Stimulated activated CD4-positive, alpha-beta T cell treated with anti-CD3 and anti-CD28 coated beads, Interleukin-2, amount 100 ng/mL, for 24 hours (primary cell): ENCODE measurements at places on chromosomes 11 and 22.

GRCh38 chr22:33493476-33494205 is 426.6 kb downstream of the LARGE1 start:
- no peak for DNase-seq

GRCh38 chr11:46363455-46364005 is 16.3 kb downstream of the DGKZ start:
- no peak for DNase-seq

DNA sequence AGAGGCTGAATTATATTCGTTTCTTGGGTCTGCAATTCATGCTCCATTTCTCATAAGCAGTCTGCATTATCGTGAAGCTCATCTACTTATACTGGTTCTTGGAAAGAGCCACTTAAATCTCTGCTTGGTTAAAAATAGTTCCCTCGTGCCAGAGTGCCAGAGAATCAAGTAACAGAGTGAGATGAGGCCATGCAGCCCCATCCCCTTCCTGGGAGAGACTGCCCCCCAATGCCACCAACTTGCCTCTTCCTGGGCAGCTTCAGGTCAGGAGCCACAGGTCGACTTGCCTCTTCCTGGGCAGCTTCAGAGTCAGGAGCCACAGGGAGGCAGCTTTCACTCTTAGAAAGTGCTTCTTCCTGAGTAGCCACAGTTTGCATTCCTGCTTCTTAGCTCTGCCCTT is 223.9 kb upstream of the ZBED5 start:
- DNase-seq = no peak

DNA sequence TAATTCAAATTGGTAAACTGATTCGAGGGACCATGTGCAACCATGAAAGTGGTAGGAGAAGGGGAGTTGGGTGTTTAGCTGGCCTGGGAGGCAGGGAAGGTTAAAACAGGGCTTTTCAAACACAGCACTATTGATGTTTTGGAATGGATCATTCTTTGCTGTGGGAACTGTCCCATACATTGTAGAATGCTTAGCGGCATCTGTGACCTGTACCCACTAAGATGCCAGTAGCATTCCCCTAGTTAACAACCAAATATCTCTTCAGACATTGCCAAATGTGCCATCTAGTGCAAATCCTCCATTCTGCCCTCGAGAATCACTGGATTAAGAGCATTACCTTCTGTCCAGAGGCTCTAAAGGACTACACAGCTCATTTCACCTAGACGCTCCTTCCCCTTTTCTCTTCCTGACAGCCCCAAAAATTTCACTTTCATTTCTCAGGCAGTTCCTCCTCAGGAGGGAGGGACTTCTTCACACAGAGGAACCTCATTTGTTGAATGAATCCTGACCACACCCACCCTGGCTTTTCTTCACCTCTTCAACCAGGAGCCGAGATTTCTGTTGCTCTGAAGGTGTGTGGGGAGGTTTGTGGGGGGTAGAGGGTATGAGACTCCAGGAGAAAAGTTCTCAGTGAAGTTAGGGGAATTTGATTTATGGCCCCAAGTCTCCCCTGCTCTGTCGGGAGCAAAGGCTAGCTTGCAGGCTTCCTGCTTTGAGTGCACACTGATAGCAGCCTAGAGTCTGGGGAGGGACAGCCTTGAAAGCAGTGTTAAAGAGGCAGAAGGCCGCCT is at the start of gene TRIM34:
TRIM34 (plus strand) TSS at position 513 of the 791 bp plus-strand sequence. CDS start 7,331 bp downstream, outside the sequence.
- DNase-seq = peak; percentile 64

- no peak for DNase-seq
Measured at GRCh38 chr22:25624476-25624875, 60.0 kb downstream of the GRK3 start.

DNA sequence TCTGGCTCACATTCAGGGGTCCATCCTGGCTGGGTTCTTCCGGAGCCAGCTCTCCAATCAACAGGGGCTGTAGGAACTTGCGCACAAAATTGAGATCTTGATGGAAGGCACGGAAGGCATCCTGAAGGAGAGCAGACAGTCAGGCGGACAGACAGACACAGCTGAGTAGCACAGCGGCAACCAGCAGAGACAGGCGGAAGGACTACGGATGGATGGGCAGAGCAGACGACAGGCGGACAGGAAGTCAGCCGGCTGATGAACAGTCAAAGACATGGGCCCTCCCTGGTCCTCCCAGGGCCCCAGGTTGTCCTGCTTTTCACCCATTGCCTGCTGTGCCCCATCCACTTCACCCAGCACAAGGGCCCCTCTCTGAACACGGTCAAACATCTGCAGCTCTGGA is 11.3 kb downstream of the FADS3 start:
- no peak for DNase-seq

DNA sequence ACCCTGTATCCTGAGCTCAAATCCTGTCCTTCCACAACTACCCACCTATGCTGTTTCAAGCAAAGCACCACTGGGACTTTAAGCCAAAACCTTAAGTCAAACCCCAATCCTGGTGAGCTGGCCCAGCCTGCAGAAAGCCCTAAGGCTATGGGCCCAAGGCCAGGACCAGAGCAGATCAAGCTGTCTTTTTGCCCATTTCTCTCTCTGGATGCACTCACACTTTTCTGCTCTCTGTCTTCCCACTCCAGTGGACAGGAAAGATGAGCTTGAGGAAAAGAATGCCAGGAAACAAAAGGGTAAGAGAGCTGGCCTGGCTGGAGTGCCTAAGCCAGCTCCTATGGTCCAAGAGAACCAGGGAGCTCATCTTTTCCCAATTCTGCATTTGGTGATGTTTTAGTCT is 284.3 kb upstream of the ISX start:
- no peak for DNase-seq

DNA sequence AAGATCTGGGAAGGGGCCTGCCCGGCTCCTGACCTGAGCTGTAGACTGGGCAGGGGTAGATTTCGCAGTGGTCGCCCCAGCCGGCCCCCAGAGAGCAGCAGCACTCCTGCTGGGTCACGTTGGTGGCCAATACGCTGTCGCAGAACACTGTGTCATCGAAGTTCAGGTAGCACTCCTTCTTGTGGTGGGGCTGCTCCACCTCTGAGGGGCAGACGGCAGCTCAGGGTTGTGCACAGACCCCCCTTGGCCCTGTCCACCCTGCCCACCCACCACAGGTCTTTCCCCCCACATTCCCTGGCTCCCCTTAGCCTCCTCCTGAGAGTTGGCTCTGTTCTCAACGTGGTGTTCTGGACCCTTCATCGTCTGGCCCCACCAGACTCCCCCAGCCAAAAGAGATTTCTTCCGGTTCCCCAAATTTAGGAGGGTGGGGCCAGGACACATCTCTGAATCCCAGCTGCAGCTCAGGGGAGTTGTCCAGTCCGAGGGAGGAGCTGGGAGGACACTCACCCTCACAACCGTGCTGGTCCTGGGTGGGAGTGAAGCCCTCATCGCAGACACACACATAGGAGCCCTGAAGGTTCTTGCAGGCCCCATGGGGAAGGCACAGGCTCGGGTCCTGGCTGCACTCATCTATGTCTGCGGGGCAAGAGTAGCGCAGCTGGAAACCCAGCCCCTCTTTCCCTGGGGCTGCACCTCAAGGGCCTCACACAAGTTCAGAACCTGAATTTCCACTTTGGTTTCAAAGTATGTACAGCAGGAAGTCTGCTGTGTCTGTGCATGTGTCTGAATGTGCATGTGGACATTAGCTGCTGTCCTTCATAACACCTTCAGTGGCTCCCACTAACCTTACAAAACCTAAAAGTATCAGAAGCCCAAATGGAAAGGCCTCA is 16.5 kb downstream of the SCYL1 start:
- DNase-seq = no peak

- no peak for DNase-seq
Measured at GRCh38 chr22:47618180-47619010, 855.9 kb downstream of the TBC1D22A start.

DNA sequence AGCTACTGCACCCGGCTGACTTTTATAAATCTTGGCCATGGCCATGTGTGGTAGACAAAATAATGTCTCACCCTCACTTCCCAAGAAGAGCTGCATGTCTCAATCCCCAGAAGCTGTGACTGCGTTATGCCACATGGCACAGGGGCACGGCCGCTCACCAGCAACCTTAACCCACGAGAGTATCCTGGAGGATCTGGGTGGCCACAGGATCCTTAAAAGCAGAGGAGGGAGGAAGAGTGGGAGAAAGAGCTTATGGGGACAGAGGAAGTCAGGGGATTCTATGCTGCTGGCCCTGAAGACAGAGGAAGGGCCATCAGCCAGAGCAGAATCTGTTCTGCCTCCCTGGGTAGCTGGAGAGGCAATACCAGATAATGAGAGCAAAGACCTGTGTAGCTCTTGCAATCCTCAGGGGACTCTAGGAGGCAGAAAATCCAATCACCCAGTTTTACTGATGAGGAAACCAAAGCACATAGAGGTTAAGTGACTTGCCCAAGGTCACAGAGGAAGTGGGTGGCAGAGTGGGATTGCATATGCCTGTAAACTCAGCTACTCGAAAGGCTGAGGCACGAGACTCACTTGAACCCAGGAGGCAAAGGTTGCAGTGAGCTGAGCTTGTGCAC is 55.3 kb downstream of the CELSR1 start:
- DNase-seq = no peak

- DNase-seq = no peak
Measured at GRCh38 chr11:105192115-105192514, 52.5 kb upstream of the CARD18 start.

GRCh38 chr11:26247340-26247739 is 84.6 kb upstream of the ANO3 start:
- no peak for DNase-seq

DNA sequence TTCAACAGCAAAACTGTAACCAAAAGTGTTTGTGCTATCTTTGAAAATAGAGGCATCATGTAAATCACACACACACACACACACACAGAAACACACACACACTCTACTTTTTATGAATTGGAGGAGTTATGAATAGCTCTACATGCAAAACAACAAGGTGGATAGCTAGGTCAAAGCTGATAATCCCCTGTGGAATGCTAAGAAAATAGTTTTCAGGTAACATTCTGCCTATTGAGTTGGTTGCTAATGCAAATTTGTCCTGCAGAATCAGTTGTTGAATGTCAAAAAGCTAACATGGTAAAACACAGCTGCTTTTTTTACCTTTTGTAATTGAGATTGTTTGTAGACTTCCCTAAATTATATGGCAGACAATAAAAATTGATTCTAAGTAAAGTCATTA is 1658.4 kb upstream of the RAG2 start:
- no peak for DNase-seq

- DNase-seq = no peak
Measured at GRCh38 chr11:113729456-113729855, 23.3 kb upstream of the TMPRSS5 start.

GRCh38 chr11:9738116-9738515 is 74.2 kb downstream of the SWAP70 start:
- no peak for DNase-seq

- DNase-seq = no peak
Measured at GRCh38 chr22:43442386-43443151, 30.8 kb downstream of the MPPED1 start.

DNA sequence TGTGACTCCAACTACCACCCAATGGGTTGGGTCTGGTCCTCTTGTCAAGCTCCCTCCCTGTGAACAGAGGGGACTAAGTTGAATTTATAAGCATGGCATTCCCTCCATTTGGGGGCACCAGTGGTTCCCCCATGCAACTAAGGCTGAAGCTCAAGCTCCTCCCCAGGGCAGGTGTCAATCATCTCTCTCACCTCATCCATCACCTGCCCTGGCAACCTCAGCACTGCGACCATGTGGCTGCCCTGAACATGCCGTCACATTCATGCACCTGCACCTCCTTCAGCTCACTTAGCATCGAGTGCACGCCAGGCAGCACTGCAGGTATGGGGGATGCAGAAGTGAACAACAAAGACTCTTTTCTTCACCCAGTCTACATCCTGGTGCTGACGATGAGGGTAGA is 799.3 kb downstream of the TBC1D22A start:
- no peak for DNase-seq

- DNase-seq = no peak
Measured at GRCh38 chr11:68011051-68011943, 1.2 kb downstream of the ALDH3B1 start.

- DNase-seq = no peak
Measured at GRCh38 chr22:10961043-10961860, 4566.7 kb upstream of the OR11H1 start.

DNA sequence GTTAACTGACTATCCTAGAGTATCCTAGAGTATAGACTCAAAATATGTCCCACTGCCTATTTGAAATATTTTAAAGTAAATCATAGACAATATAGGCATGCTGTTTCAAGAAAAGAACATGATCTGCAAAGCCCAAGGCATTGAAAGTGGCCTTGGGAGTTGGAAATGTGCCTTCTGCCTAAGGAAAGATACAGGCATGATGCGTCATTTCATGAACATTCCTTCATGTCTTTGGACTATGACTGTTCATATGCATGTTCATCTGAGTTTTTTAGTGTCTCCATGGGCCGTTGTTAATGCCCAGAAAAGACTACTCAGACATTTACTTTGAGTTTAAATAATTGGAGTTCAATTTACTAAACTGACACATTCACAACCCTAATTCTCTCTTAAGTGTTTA is 69.7 kb upstream of the PRDM11 start:
- DNase-seq = no peak

- no peak for DNase-seq
Measured at GRCh38 chr22:48589901-48590300, 1237.8 kb downstream of the BRD1 start.

DNA sequence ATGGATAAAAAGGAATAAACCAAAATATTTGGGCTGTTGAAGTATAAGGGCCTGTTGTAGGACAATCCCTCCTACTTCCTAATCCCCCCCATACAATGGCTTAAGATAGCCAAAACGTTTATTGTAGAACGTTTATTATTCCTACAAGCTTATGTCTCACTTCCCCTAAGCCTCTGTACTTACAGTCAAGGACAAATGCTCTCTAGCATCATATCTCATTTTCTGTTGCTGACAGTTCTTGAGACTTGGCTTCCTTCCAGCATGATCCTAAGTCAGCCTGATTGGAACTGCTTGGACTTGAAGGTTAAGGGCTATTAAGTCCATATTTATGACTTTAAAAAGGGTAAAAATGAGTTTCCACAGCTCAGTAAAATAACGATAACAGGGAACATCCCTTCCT is 8.8 kb downstream of the MISFA start:
- DNase-seq = no peak
